ENCODE measurements at places on chromosomes 7 and 10.

DNA sequence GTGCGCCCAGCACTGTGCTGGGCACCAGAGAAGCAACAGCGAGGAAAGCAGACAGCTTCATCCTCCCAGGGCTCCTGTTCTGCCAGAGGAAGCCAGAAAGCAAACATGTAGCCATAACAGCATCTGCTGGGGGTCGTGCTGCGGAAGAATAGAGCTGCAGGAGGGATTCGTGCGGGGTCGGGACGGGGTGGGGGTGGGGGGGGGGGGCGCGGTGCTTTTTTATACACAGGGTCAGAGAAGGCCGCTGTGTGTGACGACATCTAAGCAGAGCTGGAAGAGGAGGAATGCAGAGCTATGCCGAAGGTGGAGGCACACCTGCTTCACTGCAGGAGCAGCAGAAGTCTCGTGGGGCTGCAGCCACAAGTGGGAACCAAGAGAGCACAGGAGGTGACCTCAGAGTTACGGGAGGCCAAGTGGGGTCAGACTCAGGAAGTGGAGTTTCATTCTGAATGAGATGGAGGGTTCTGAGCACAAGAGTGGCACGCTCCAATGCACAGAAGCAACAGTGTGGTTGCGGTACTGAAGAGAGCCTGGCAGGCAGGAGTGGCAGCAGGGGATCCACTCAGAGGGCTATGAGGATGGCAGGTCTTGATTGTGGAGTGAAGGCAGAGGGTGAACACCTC lies 11.1 kb downstream of the PKD1L1 start:
- DNase-seq = no peak

GRCh38 chr10:133358162-133358924 lies 524 bp upstream of the FUOM start:
- no peak for DNase-seq

- no peak for DNase-seq
Observed at GRCh38 chr10:69048103-69048502, 39.8 kb upstream of the SRGN start.

GRCh38 chr7:151570366-151570915 lies 50.7 kb upstream of the RHEB start:
- DNase-seq = no peak

- DNase-seq = peak; percentile 18
Observed at GRCh38 chr7:29723599-29723998, 82.7 kb upstream of the WIPF3 start.

- no peak for DNase-seq
Observed at GRCh38 chr7:30378275-30378674, 93.9 kb downstream of the ZNRF2 start.

DNA sequence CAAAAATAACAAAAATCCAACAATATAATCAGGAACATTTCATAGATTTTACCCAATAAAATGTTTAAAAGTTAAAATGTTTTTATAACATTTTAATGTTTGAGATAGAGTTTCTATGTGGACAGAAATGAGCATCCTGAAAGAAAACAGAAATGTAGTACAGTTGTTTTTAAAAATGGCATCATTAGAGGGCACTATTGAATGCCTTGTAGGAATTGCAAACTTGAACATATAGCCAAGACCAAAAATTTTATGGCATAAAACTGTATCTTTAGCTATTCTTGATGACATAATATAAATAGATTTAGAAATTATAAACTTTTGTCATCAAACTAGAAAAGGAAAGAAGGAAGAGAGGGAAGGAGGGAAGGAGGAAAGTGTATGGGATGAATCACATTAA lies 1372.7 kb downstream of the GATA3 start:
- no peak for DNase-seq

DNA sequence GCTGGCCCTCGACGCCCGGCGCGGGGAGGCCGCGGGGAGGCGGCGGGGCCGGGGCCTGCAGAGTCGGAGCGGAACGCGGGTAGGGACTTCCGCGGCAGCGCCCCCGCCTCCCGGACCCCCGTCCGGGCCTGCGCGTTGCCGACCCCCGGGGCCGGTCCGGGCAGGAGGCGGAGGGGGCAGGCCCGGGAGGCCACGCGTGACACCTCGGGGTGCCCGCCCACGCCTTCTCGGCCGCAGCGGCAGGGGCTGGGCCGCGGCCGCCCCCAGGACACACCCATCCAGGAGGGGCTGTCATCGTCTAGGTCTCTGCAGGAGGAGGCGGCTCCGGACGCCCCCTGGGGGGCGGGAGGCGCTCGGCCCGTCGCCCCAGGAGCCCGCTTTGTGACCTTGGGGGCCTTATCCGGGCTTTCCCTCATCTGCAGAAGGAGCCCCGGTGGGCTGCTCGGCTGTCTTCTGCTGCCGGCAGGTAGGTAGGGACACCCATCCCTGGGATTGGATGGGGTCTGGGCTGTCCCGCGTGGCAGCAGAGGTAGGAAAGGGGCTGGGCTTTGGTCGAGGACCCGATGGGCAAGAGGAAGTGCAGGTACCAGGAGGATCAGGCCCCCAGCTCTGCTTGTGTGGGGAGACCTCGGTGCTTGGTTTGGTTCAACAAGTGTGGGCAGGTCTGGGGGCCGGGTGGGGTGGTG lies 569 bp downstream of the ZNF316 start:
- DNase-seq = no peak

DNA sequence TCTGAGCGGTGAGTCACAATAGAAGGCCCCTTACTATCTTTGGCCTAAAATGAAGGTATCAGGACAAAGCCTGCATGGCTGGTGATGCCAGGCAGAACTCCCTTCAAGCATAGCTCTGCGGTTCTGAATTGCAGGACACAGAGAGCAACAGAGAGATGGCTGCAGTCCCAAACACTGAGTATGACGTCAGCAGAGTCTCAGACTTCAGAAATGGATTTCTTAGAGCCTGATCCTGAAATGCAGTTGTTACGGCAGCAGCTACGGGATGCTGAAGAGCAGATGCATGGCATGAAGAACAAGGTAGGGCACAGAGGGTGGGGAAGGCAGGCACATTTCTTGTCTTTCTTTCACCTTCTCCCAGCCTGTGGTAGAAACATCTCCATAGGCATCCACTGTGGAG lies 13.5 kb downstream of the CCDC136 start:
- DNase-seq = no peak

All from foreskin keratinocyte (primary cell).